ENCODE measurements at places on chromosomes 3 and 15. TPM values are rescaled to one million over a fixed set of nuclear protein-coding genes. Genes with fewer than 3 reads are reported as not detected.

DNA sequence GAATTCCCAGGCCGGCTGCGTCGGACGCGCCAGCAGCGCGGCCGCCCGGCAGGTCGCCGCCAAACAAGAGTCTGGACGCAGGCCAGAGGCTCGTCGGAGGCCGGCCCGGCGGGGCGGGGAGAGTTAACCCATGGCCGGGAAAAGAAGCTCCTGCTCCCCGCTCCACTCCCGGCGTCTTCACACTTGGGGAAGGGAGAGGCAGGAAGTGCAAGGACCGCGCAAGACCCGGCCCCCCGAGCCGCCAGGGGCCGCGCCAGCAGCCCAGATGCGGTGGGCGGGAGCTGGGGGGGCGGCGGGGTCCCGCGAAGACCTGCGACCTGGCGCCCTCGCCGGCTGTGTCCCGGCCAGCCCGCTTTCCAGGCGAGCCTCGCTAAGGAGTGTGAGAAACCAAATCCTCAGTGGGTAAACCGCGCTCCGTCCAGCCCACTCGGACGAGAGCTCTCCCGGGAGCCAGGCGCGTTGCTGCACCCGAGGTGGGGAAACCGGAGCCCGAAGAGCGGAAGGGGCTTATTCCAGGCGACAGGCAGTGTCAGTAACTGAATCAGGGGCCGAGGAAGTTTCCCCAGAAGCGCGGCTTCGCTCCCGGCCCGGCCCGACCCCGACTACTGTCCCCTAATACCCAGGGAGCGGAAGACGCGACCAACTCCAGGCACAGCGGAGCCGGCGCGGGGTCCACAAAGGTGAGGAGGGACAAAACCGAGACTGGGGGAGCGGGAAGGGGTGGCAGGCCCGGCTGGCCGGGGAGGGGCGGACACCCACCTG lies 721 bp downstream of the ADAMTS7 start:
- no peak for DNase-seq

GRCh38 chr3:186938716-186939115 lies 8.4 kb downstream of the ST6GAL1 start:
- no peak for DNase-seq

- DNase-seq, result no peak
Observed at GRCh38 chr15:78822514-78822913, 11.2 kb upstream of the ADAMTS7 start.

Gene GOLGA6L25
- not detected for total RNA-seq

- DNase-seq, result no peak
Observed at GRCh38 chr3:18112674-18113375, 312.3 kb downstream of the SATB1 start.

- no peak for DNase-seq
Observed at GRCh38 chr15:71275098-71275497, 159.8 kb downstream of the THSD4 start.

DNA sequence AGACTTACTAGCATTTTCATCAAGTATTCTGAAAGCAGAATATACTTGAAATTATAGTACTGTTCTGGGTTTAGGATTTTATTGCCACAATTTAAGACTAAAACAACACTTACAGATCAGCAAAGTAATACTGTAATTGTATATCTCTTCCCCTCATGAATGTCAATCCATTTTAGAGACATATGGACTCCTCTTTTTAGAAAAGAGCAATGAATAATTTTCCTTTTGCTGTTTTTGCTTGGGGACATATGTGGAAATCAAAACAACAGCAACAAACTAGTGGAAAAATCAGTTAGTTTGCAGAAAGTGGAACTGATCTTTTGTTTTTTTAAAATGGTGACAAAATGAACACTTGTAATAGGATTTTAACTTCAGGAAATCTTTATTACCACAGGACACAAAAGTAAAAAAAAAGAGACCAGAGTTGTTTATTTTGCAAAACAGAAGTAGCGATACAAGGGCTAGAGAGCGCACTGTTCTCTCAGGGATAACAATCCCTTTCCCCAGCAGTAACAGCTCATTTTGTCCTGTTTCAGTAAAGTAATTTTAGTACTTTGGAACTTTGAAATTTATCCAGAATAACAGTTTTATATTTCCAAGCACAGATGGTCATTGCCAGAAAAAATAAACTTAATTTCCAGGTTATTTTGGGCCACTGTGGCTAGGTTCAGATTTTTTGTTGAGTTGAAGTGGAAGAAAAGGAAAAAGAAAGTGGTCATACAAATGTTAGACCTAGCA lies 17.1 kb downstream of the LEKR1 start:
- DNase-seq, result no peak

Data from T-cell (primary cell).